ENCODE measurements at places on chromosomes 7 and 10.

- no peak for DNase-seq
Measured at GRCh38 chr10:61606959-61607907, 55.5 kb upstream of the CABCOCO1 start.

DNA sequence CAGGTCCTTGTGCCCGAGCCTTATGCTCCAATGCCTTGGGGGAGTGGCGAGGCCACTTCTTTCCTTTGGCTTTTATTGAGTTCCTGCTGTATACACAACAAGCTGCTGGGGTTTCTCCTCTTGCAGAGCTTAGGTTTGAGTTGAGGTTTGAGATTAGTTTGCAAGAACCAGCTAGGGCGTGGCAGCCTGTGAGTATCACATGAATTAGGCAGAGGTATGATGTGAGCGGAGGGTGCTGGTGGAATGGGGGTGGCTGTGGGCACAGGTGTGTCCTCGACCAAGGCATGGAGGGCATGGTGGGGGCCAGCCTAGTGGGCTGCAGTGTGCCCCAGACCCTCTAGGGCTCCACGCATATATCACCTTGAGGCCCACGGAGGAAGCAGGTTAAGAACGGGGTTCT lies 123.3 kb downstream of the DOCK1 start:
- DNase-seq, result no peak

DNA sequence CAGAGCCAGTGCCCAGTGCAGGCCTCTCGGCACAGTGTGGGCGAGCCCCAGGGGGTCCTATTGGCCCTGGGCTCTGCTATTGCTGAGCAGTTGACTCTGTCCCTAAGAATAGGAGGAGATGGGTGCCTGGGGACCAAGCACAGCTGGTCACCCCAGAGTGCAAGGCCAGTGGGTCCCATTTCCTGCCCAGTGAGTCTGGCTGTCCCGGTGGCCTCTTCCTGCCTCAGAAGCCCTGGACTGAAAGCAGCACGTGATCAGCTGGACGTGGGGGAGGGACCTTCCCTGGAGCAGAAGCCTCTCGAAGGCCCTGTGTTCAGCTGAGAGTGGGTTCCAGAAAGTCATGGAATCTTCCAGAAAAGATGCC lies 42.0 kb downstream of the PWWP2B start:
- no peak for DNase-seq

- no peak for DNase-seq
Measured at GRCh38 chr10:30151581-30152389, 92.4 kb upstream of the JCAD start.

- peak; percentile 69 for DNase-seq
Measured at GRCh38 chr10:9302140-9302746, 1247.8 kb downstream of the GATA3 start.

DNA sequence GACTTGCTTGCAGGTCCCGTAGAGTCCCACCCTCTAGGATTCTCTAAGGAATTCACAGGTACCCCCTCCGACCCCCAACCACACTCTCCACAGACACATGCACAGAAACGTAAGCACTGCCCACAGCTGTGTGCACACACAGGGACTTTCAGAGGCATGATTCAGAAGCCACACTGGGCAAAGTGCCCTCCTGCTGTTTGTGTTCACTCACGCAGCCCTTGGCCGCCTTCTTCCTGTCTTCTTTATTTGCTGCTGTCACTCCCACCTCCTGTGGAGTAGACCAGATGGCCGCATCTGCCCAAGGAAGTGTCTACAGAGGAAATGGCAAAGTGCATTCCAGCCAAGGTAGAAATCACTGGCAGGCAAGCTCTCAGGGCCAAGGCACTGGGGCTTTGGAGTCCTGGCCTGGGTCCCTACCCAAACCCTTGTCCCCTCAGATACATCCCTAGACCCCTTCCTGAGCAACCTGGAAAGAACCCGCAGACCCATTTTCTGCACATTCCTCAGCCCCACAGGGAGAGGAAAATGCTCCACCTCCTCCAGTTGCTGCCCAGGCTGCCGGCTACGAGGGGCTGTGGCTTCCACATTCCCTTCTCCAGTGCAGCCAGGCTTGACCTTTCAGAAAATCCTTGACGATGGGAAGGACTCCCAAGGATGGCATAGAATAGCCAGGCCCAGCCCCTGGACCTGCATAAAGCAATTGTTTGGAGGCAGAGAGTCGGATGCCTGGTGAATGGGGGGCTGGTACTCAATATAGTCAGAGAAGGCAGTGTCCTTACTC lies 21.6 kb upstream of the GIMAP8 start:
- DNase-seq, result peak; percentile 60

DNA sequence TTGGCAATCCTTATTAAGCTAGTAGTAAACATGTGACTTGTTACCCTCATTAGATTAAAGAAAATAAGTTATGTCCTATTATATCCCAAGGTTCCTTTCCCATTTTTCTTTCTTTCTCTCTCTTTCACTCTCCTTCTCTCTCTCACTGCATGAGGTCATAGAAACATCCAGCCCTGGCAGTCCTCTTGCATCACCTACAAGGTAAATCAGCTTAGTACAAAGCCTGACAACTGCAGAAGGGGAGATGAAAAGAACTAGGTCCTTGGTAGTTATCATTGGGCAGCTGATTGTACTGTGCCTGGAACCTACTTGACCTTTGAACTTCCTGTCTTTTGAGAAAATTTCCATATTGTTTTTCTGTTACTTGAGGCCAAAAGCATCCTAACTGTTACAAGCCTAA lies 307.9 kb upstream of the SP8 start:
- DNase-seq, result no peak

DNA sequence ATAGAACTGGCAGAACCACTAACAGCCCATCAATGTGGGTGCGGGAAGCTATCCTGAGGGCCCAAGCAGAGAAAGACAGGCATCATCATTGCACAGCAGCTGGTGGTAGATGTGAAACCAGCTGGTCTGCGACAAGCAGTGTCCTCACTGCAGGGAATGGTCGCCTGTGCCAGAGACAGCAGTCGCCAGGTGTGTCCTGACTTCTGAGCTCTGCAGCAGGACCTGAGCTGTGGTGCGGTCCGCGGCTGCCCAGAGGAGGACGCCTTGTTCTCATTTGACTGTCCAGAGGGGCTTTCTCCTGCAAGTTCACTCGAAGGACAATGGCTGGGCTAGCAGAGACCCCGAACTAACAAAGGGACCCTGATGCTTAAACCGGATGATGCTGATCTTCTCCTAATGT lies 97.4 kb downstream of the LRRC18 start:
- no peak for DNase-seq

DNA sequence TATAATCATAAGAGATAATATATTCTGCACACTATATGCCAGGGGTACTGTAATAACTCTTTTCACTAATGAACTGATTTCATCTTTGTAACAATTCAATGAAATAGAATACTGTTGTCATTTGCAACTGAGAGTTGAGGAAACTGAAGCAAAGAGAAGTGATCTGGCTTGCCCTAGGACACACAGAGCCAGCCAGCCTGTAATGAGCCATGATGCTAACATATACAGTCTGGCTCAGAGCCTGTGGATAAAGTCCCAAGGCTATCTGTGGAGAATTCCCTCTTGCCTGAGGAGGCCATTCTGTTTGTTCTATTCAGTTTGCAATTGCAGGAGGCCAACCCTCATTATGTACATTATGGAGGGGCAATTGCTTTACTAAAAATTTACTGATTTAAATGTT lies 241.3 kb downstream of the CXCL12 start:
- DNase-seq, result no peak

DNA sequence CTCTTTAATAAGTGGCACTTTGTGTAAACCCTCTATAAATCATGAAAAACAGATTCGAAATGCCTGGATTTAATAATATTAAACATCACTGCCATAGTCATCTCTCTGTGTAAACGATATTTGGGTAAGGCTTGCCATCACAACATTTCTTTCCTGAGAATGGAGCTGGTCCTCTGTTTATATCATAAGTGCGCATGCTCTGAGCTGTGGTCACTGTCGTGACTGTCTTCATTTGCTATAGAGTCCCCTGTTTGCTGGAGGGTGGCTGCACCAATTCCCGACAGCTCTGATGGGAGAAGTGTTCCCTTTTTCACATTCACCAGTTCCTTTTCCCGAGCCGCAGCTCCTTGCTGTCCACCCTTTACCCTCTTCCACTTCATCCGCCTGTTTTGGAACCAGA lies 50.4 kb upstream of the AGMO start:
- no peak for DNase-seq

DNA sequence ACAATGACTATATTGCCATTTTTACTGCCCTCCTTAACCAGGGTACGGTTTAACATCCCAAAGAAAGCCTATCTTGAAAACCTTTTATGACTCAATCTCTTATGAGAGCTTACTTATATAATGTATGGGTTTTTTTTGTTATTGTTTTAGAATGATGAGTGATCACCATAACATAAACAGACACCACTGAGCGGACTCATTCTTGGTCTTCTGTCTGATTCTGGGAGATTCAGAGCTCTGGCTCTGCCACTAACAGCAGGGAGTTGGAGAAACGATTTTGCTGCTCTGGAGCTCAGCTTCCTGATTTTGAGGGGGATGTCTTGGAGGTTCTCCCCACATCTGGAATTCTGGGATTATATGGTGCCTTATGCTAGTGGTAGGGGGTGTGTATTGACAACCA lies 244.1 kb downstream of the FRMD4A start:
- no peak for DNase-seq

DNA sequence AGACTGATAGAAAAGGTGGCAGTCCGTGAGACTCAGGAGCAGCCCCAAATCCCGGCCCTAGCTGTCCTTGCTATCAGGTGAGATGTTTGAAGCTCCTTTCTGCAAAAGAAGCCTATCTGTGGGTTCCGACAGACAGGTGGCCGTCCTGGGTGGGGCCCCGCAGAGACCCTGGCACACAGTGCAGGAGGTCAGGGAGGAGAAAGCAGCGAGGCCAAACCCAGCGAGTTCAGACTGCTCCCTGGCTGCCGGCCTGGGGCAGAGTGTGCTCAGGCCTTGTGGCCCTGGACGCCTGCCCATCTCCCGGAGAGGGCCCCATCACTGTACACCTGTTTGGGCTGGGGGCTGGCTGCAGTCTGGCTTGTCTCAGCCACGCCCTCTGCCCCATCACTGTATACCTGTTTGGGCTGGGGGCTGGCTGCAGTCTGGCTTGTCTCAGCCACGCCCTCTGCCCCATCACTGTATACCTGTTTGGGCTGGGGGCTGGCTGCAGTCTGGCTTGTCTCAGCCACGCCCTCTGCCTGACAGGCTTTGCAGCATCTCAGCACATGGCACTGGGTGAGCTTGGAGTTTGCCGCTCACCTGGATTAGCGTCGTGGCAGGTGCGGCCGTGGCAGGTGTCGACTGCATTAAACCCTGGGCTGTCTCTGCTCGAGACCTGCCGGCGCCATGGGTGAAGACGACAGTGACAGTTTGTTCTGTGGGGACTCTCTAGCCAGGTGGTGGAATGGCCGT lies 11.8 kb upstream of the PRKAR1B start:
- no peak for DNase-seq

DNA sequence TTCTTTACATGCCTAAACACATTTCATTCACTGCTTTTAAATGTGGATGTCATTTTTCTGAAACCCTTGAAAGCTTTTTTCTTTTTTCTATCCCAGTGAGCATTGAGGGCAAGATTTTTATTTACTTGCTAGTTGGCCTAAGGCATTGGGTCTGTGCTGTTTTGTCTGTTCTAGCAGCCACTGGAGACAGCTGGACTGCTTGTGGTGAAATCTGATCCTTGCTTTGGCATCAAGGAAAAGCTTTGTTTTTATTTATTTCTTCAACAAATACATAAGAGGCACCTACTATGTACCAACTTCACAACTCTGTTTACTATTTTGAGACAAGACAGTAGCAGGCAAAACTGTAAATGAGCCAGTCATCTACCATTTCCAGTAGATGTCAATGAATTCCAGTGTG lies 28.4 kb upstream of the PDLIM1 start:
- no peak for DNase-seq

- DNase-seq, result no peak
Measured at GRCh38 chr7:155143381-155143780, 73.3 kb downstream of the HTR5A start.

GRCh38 chr10:72171175-72171630 lies 44.6 kb upstream of the ANAPC16 start:
- DNase-seq, result no peak

DNA sequence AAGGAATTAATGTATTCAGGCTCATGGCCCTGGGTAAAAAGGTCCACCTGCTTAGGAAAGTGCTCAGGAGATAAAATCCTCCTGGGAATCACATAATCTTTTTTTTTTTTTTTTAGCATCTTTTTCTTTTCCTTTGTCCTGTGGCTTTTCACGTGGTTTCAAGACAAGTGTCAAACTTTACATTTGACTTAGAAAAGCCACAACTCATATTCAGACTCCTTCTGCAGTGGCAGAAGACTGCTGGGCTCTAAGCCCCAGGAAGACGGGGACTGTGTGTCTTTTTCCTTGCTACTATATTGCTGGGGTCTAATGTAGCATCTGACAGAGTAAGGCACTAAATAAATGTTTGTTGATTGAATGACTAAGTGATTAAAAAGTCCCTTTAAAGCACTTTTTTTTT lies 127.5 kb upstream of the ANKRD1 start:
- DNase-seq, result no peak

DNA sequence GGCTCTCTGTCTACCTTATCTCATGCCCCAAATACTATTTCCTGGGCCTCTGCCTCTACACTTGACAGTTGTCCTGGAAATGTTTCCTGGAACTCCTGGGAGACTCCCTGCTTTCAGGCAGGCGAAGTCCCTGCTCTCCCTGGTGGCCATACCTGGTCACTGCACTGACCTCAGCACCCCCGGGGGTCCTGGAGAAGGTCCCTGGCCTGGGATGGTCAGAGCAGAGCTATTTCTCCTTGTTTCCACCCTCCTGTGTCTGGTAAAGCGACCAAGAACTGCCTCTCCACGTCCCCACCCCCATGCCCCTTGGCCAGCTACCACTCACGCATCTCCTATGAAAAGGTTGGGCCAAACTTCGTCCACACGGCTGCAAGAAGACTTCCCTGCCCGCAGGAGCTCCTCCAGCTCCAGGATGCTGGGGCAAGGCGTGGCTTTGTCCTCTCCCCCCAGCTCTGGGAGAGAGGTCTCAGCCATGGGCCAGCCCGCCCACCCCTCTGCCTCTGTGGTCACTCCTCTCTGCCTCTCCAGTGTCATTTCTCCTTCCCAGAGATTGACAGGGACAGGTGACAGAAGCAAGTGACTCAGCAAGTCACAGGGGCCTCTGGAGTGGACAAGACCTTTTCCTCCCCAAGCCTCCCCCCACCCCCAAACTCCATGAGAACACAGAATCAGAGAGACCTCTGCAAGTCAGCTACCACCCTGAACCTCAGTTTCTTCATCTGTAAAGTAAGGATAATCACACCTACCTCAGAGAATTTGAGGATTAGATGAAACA lies 2.6 kb upstream of the SAMD8 start:
- DNase-seq, result no peak

DNA sequence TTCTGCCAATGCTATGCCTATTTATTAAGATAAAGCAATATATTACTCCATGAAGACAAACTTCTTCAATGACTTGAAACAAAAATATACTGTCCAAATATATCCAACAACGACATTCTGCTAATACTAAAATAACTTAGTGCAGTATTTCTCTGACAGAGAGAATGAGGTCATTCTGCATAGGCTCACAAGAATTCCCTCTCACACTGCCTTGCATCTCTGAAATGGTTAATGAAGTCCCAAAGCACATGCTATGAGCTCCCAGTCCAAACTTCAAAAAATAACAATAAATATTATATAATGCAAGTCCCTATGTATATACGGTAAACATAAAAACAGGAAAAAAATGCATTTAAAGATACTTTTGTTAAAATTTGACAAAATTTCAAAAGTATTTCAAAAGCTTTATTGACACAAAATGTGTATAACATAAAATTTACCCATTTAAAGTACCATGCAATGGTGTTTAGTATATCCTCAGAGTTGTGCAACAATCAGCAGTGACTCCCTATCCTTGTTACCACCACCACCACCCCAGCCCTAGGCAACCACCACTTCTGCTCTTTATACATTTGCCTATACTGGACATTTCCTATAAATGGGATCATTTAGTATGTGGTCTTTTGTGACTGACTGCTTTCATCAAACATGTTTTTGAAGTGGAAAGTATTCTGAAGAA lies 27.6 kb downstream of the CHCHD3 start:
- DNase-seq, result no peak

All from Ammon's horn (tissue), 1 donor.